ENCODE measurements at places on chromosomes 11 and 22.

GRCh38 chr11:86208572-86208971, 36.0 kb upstream of the EED start:
- DNase-seq, result no peak

DNA sequence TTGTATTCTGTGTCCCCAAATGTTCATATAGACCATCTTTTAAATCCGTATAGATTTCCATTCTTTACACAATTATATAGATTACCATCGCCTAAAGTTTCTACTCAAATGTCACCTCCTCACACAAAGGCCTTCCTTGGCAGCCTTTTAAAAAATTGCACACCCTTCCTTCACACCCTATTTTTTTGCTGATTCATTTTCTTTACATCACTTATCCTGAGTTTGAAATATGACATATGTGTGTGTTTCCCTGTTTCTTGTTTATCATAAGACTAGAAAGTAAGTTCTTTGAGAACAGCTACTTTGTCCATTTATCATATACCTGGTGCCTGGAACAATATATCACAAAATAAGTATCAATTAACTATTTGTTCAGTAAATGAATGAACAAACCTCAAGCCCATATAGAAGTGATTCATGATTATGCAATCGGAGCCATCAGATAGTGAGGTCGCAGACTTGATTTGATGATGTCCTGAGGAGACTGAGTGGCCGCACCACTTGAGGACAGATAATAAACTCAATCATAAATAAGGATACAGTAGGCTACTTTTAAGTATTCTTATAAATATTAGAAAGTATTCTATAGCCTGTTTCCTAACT, 327.4 kb upstream of the ZC3H12C start:
- DNase-seq, result no peak

GRCh38 chr22:24513378-24514240, 18.5 kb downstream of the UPB1 start:
- no peak for DNase-seq

- DNase-seq, result no peak
Measured at GRCh38 chr11:114081641-114082414, 22.3 kb downstream of the ZBTB16 start.

GRCh38 chr11:79102840-79103239, 338.0 kb downstream of the TENM4 start:
- no peak for DNase-seq

- no peak for DNase-seq
Measured at GRCh38 chr11:117529816-117530215, 202.2 kb downstream of the CEP164 start.

- no peak for DNase-seq
Measured at GRCh38 chr22:47423266-47423665, 660.8 kb downstream of the TBC1D22A start.

DNA sequence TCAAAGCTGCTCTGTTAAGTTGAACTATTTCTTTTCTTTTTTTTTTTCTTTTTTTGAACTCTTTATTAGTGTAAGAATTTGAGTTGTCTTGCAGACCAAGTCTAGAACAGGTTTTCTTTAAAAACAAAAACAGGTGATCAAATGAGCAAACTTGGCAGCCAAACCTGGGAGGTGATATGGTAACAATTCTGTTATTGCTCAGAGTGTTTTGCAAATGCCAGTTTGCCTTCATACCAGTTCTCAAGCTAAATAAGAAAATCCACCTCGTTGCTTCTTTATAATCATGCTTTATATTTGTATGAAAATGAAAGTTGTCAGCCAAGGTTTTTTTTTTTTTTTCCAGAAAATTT, 76.9 kb downstream of the DEPDC5 start:
- DNase-seq, result no peak

DNA sequence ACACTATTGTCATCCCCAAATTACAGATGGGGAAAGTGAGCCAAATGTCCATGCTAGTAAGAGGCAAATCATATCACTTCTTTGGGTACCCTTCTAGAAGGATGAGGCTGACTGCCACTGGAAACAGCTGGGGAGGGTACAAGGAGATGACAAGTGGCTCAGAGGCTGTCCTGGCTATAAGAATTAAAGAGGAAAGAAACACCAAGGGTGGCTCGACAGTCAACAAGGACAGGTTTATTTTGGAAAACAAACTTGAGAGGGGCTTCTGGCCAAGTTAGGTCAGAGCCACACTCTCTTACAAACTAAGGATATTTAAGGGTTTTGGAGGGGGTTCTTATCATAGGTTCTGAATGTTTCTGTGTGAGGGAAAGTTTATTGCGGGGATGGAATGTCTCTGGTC, 2.1 kb upstream of the MIF start:
- no peak for DNase-seq

- DNase-seq, result no peak
Measured at GRCh38 chr22:17489101-17489500, 74.2 kb upstream of the SLC25A18 start.

DNA sequence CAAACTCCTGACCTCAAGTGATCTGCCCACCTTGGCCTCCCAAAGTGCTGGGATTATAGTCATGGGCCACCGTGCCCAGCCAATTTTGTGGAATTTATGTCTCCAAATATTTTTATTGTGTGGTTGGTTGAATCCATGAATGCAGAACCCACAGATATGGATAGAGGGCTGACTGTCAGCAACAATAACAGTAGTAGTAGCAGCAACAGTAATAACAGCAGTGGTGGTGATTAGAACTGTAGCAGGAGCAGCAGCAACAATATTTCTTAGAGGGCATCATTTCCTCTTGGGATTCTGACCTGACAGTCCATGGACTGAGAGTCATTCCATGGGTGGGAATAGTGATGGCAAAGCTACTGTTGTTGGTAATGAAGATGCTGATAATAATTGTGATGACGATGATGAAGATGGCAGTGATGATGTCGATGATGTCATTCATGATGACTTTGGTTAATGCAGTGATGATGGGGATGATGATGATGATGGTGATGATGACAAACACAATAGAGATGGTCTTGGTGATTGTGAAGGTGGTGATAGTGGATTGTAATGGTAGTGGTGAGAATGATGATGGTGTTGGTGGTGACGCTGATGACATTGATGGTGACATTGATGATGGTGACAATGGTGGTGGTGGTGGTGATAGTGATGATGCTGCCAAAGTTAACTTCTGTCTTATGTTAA, 13.9 kb upstream of the CD82 start:
- no peak for DNase-seq

- DNase-seq, result no peak
Measured at GRCh38 chr11:119650251-119650650, 78.7 kb downstream of the NECTIN1 start.

GRCh38 chr11:76604626-76605241, 65.8 kb downstream of the LRRC32 start:
- DNase-seq, result no peak

GRCh38 chr11:94477624-94478023, 16.0 kb downstream of the MRE11 start:
- no peak for DNase-seq

DNA sequence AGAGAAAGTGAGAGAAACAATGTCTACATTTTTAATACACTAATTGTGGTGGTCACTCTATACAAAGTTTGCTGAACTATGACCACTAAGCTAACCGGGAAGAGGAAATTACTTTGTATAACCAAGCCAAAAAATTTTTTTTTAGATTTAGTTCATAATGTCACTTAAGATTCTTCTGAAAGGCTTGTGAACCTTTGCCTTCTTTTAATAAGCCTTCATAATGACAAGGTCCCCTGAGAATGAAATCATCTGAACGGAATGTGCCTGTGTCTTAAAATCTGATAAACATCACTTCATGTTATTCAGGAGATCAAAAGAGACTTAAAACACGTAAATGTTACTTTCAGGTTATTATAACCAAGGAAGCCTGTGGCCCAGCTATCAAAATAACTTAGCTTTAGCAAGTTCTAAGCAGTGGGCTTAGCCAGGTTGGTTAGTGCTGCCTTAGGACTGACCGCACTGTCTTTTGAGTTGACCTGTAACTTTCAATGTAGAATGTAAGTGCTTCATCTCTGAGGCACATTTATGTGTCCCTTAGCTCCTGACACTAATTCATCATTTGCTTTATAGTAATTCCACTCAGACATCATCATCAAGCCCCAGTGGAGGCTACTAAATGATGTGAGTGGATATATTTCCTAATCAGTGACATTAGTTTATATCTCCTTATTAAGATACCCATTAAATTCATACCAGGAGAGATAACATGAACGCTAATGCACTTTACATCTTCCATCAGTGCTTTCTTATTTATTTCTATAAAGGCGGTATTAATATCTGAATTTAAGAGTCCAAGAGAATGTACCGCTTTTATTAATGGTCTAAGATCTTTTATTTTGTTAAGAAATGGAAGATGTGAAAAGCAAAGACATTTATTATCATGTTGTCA, 122.5 kb downstream of the WNT11 start:
- no peak for DNase-seq

GRCh38 chr11:3859373-3859881, 4.0 kb downstream of the STIM1 start:
- peak; percentile 29 for DNase-seq

DNA sequence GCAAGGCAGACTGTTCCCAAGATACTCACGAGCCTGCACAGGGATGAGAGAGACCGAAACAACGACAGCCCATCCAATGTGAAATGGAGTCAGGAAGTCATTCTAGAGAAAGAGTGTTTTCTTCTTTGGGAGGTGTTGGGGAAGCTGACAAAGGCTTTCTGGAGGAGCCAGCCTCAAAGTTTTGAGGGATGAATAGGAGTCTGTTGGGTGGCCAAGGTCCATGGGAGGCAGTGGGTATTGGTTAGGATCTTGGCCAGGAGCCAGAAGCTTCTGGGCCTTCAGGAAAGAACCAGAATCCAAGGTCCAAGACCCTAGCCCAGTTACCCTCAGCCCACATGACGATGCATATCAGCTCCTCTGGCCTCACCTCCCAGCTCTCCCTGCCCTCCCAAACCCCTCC, 59.9 kb upstream of the SHISAL1 start:
- no peak for DNase-seq

DNA sequence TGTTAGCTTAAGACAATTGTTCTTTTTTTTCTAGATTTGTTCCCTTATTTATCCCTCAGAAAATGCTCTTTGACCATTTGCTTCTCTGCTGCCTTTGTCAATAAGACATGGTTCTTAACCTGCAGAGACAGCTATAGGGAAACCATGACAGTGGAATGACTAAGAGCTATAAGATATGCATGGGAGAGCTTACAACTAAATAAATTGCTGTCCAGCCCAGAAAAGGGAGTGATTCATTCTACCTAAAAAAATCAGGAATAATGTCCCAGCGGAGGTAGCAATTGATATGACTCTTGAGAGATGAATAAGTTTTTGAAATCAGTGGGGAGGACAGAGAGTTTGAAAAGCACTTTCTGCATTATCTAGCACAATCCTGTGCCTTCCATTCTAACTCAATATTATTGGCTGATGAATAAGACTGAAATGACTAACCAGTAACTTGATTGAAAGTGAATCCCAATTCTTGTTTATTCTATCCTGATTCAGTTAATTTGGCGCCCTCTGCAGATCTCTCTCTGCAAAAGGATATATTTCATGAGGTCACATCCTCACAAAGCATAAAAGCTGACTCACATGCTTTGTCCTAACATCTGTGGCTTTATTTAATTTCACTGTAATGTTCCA, 680.5 kb upstream of the API5 start:
- no peak for DNase-seq

GRCh38 chr22:45544588-45545170, 42.0 kb downstream of the FBLN1 start:
- no peak for DNase-seq

GRCh38 chr22:19519041-19519926, 4.9 kb downstream of the CLDN5 start:
- no peak for DNase-seq

- DNase-seq, result no peak
Measured at GRCh38 chr11:16511116-16512114, 155.1 kb upstream of the SOX6 start.

GRCh38 chr11:46492532-46492931, 101.0 kb upstream of the CHRM4 start:
- no peak for DNase-seq

- no peak for DNase-seq
Measured at GRCh38 chr11:126083829-126084607, 21.4 kb upstream of the CDON start.

DNA sequence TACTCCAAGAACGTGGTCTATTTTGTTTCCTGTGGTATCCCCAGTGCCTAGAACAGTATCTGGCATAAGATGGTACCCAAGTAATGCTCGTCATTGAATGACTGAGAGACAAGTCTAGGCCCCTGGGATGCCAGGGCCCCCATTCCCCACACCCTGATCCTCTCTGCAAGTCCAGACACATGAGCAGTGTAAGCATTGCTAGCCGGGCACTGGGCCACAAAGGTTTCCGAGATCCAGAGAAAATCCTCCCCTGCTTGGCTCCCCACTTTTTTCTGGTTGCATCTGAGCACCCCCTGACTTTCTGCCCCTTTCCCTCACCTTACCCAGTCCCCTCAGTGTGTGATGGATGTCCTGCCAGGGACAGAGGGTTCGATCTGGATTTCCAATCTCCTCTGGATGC, 160.1 kb upstream of the NECTIN1 start:
- DNase-seq, result no peak

- DNase-seq, result no peak
Measured at GRCh38 chr11:1297011-1297575, 12.3 kb downstream of the TOLLIP start.

DNA sequence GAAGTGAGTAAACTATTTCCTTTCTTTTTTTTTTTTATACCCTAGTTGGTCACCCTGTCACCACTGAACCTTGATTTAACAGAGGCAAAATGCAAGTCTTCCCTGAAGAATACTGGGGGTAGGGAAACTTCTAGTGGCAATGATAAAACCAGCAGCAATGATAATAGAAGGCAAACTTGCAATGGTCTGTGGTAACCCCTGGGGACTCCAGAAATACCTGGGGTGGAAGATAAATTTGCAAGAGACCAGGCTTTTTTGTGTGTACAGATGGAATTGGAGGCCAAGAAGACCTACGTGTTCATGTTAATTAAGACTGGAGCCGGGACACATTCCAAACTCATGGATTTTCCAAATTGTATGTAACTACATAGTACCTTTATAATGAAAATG, 11.6 kb downstream of the APOL5 start:
- no peak for DNase-seq

DNA sequence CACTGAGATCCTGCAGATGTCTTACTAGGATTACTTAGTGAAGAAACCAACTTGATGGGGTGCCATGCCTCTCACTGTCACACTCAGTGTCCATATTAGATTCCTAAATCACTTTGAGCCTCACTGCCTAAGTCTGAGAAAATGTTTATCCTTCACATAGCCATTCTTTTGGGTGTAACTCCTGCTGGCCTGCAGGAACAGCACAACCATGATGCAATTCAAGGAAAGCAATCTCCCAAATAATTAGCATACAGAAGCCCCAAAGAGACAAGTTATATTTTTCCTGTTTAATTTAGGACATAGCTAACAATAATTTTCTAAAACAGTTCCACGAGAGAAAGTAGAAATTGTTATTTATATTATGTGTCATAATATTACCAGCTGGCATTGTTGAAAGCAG, 655.5 kb downstream of the KCNA4 start:
- no peak for DNase-seq

GRCh38 chr11:128777369-128778011, 83.6 kb downstream of the FLI1 start:
- DNase-seq, result no peak

- DNase-seq, result no peak
Measured at GRCh38 chr11:78262691-78263090, 74.0 kb downstream of the USP35 start.

Data from NCI-H2227 treated with DMSO at 0.1 percent for 48 hours (cell line).